Liver (tissue), 10 donors: ENCODE measurements at places on chromosomes 16 and 17. TPM values are rescaled to one million over a fixed set of nuclear protein-coding genes. Genes with fewer than 3 reads are reported as not detected.

TERB1 gene
- total RNA-seq: not detected

MT4 gene
- total RNA-seq: not detected

MYCBPAP gene
- total RNA-seq: 0.25 TPM

PRSS27 gene
- total RNA-seq: 1.5 TPM

GNAO1 gene
- total RNA-seq: 15.1 TPM

KRTAP16-1 gene
- total RNA-seq: not detected

DNA sequence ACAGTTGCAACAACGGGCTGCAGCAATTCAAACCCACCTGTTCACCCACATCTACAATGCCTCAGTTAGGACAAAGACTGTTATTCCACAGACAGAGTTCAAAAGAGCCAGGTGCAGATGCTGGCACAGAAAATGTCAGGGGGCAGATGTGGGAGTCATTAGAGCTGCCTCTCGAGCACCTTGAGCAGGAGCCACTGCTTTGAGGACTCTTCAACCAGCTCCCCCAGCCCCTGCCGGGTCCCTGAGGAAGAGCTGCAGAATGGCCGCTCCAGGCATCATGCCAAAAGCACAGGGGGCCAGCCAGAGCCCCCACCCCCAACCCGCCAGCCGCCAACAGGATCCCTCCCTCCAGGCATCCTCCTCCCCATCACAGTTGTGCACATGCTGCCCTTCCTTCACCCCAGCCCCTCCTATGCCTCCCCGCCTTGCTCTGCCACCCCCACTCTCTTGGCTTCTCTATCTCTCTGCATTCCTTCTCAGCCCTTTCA lies 20.8 kb downstream of the C17orf67 start:
- H3K36me3 ChIP-seq: no peaks in the 10 kb centered on the region
- no peak overlapping the region for H3K4me3 ChIP-seq

DNA sequence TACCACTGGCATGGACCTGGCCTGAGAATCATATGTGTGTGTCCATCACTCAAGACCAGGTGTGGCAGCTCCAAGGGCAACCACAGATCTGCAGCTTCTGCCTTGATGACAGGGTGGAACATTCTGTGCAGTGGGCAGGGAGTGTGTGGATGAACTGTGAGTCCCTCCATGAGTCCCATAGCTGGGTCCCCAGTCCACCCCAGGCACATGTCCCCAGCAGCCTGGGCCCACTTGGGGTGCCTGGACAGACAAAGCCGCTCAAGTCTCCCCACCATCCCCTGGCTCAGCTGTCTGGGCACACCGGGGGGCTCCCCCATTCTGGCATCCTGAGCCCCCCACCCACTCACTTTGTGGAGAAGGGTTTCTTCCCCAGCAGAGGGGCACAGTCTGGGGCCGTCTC lies 4.6 kb upstream of the KRT16 start:
- H3K27me3 ChIP-seq: no peaks in the 10 kb centered on the region
- no peak overlapping the region for H3K27ac ChIP-seq
- H3K36me3 ChIP-seq: no peaks in the 10 kb centered on the region
- no peak for DNase-seq

DNA sequence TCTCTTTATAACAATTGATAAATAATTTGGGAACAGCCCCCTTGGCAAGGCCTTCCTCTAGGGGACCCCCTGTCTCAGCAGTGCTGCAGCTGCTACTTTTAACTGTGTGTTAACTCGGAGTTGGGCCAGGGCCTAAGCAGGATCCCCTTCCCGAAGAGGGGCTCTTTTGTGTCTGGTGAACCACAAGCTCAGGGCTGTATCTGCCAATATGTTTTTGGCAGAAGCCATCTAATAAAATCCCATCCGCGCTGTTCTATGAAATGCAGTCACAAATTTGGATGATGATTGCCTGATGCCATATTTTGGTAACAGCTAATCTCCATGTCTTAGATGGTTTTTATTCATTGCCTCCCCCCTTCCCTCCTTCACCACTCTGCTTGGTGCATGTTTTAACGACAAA lies 267.7 kb downstream of the FTO start:
- no peaks in the 10 kb centered on the region for H3K4me1 ChIP-seq
- DNase-seq: no peak
- no peaks in the 10 kb centered on the region for H3K36me3 ChIP-seq
- H3K27ac ChIP-seq: no peak overlapping the region
- no peaks in the 10 kb centered on the region for H3K27me3 ChIP-seq

DNA sequence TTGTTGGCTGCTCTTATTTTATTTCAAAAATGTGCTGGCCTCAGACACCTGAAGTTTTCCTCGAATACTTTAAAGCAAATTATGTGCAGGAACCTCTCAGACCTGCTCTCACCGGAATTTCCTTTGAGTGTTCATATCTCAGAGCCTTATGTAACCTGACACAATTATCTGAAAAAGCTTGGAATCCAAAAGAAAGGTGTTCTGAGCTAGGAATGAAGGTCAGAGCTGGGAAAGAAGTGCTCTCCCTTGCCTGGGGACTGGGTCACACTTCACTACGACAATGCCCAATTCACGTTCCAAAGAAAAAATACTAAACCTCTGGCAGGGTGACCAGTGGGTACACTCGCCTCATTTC lies 6.7 kb upstream of the HSD11B2 start:
- no peaks in the 10 kb centered on the region for H3K27me3 ChIP-seq
- DNase-seq: no peak
- H3K27ac ChIP-seq: no peak overlapping the region
- H3K4me1 ChIP-seq: peaks cover 12% of the 10 kb centered on the region
- no peak overlapping the region for H3K4me3 ChIP-seq

GRCh38 chr16:77359065-77359502 lies 75.8 kb downstream of the ADAMTS18 start:
- peaks cover 4% of the 10 kb centered on the region for H3K27me3 ChIP-seq
- H3K4me3 ChIP-seq: no peak overlapping the region

GRCh38 chr17:40331743-40332641 lies 23.0 kb downstream of the RARA start:
- DNase-seq: peak; percentile 66
- H3K27me3 ChIP-seq: no peaks in the 10 kb centered on the region
- H3K27ac ChIP-seq: peak overlapping the region; percentile 69
- no peak overlapping the region for H3K4me3 ChIP-seq
- H3K36me3 ChIP-seq: no peaks in the 10 kb centered on the region

- no peak overlapping the region for H3K27ac ChIP-seq
- H3K4me3 ChIP-seq: no peak overlapping the region
- H3K27me3 ChIP-seq: no peaks in the 10 kb centered on the region
- peaks cover 1% of the 10 kb centered on the region for H3K36me3 ChIP-seq
- no peak for DNase-seq
Measured at GRCh38 chr16:19505600-19506303, 16.1 kb downstream of the GDE1 start.

- H3K4me3 ChIP-seq: peak overlapping the region; percentile 74
- H3K27ac ChIP-seq: no peak overlapping the region
- no peak for DNase-seq
- no peaks in the 10 kb centered on the region for H3K36me3 ChIP-seq
- no peaks in the 10 kb centered on the region for H3K27me3 ChIP-seq
Measured at GRCh38 chr16:2884041-2884451, 1.0 kb downstream of the FLYWCH2 start.

DNA sequence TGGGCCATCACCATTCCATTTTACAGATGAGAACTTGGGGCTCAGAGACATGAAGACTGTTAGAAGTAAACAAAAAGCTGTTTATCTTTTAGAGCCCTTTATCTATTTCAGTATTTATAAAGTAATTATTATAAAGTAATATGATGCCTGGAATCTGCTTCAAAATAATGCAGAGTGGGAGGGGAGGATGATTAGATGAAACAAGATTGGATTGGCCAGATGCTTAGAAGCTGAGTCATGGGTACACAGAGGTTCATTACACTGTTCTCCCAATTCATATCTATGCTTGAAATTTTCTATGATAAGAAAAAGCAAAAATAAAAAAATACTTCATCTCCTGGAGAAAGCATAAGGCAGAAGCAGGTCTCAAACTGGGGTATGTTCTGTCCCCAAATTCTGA lies 29.4 kb downstream of the TOM1L2 start:
- DNase-seq: no peak
- H3K36me3 ChIP-seq: no peaks in the 10 kb centered on the region
- no peak overlapping the region for H3K27ac ChIP-seq
- H3K4me3 ChIP-seq: no peak overlapping the region
- no peaks in the 10 kb centered on the region for H3K27me3 ChIP-seq
- no peaks in the 10 kb centered on the region for H3K4me1 ChIP-seq

DNA sequence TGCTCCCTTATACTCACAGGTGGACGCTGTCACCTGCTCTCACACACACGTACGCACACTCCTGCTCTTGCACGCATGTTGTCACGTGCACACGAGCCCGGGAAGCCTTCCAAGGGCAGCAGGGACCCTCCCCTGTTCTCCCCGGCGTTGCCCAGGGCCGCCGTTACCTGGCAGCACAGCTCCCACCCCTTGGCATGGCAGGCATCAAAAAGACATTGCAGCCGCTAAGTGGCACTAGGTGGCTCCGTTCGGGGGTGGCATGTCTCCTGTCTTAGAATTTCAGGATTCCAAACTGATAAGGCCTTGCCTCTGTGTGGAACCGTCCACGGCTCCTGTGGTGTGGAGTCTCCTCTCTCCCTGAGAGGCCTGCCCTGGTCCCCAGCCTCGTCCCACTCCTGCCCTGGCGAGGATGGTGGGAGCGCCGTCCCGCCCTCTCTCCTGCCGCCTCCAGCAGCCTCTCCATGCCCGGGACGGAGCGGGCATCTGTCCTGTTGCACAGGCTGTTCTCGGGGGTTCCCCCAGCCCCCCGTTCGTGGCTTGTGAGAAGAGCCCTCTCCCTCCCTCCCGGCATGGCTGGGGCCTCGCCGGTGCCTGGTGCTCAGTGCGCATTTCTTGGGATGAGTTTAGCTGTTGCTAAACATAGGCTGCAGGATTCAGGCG lies 126.7 kb upstream of the GSE1 start:
- H3K27ac ChIP-seq: no peak overlapping the region
- no peak overlapping the region for H3K4me3 ChIP-seq
- no peaks in the 10 kb centered on the region for H3K36me3 ChIP-seq
- no peak for DNase-seq
- H3K27me3 ChIP-seq: no peaks in the 10 kb centered on the region
- peaks cover 6% of the 10 kb centered on the region for H3K4me1 ChIP-seq

DNA sequence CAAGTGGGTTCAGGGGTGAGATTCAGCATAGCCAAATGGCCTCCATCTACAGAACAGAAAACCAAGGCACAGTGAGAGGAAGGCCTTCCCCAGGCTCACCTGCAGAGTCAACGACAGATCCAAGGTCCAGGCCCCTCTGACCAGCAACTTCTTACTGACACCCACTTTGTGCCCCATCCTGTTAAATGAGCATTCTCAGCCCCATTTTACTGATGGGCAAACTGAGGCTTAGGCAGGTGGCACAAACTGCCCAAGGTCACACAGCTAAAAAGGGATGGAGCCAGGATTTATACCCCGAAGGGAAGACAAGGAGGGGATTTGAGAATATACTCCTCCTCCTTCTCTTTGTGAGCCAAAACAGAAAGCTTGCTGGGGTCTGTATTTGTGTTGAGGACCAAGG lies 9.3 kb downstream of the SBK1 start:
- H3K4me3 ChIP-seq: no peak overlapping the region
- DNase-seq: no peak
- no peak overlapping the region for H3K27ac ChIP-seq
- no peaks in the 10 kb centered on the region for H3K36me3 ChIP-seq
- H3K27me3 ChIP-seq: no peaks in the 10 kb centered on the region
- H3K4me1 ChIP-seq: no peaks in the 10 kb centered on the region

- no peaks in the 10 kb centered on the region for H3K27me3 ChIP-seq
- H3K4me1 ChIP-seq: no peaks in the 10 kb centered on the region
- DNase-seq: no peak
- H3K36me3 ChIP-seq: peaks cover 79% of the 10 kb centered on the region
- no peak overlapping the region for H3K27ac ChIP-seq
Measured at GRCh38 chr17:64531955-64532371, 25.2 kb downstream of the CEP95 start.

DNA sequence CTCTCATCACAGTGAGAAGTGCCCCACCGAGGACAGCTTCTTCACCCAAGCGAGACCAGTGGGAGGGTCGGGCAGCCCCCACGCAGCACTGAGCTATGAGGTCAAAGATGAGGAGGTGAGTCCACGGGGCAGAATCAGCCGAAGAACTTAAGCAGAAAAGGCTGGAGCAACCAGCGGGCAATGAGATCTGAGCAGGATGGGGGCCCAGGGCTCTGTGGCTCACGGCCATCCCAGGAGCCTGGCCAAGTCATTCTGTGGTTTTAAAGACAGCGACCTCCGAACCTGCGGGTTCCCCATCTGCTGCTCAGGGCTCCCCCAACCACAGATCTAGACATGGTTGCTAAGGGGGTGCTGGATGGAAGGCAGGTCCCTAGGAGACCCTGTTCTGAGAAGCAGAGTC lies 202.6 kb downstream of the RBFOX3 start:
- no peak overlapping the region for H3K27ac ChIP-seq
- H3K4me3 ChIP-seq: no peak overlapping the region
- H3K27me3 ChIP-seq: no peaks in the 10 kb centered on the region
- H3K36me3 ChIP-seq: no peaks in the 10 kb centered on the region

GRCh38 chr16:14569213-14569612 lies 60.8 kb downstream of the PARN start:
- H3K4me3 ChIP-seq: no peak overlapping the region
- no peak overlapping the region for H3K27ac ChIP-seq
- H3K36me3 ChIP-seq: no peaks in the 10 kb centered on the region
- H3K4me1 ChIP-seq: peaks cover 5% of the 10 kb centered on the region

- DNase-seq: no peak
Measured at GRCh38 chr16:72179204-72179970, 7.4 kb upstream of the PMFBP1 start.

- H3K27me3 ChIP-seq: peaks cover 7% of the 10 kb centered on the region
- H3K27ac ChIP-seq: no peak overlapping the region
- H3K4me3 ChIP-seq: no peak overlapping the region
Measured at GRCh38 chr17:5942687-5943086, 127.5 kb upstream of the WSCD1 start.

DNA sequence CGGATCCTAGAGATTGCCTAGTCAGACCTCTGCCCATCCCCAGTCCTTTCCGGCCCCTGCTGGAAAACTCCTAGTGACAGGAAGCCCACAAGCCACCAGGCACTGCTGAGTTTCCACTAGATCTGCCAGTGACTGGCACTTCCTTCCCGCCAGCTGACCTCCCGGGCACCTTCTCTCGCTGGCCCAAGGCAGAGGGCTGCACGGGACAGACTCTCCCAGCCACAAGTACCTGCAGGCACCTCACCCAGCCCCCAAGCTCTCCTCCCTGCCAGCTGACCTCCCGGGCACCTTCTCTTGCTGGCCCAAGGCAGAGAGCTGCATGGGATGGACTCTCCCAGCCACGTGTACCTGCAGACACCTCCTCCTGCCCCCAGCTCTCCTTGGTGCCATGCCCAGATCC lies 66.3 kb upstream of the DOC2B start:
- H3K4me3 ChIP-seq: no peak overlapping the region
- H3K27me3 ChIP-seq: no peaks in the 10 kb centered on the region
- no peak overlapping the region for H3K27ac ChIP-seq
- DNase-seq: no peak
- H3K4me1 ChIP-seq: peaks cover 8% of the 10 kb centered on the region
- peaks cover 5% of the 10 kb centered on the region for H3K36me3 ChIP-seq

DNA sequence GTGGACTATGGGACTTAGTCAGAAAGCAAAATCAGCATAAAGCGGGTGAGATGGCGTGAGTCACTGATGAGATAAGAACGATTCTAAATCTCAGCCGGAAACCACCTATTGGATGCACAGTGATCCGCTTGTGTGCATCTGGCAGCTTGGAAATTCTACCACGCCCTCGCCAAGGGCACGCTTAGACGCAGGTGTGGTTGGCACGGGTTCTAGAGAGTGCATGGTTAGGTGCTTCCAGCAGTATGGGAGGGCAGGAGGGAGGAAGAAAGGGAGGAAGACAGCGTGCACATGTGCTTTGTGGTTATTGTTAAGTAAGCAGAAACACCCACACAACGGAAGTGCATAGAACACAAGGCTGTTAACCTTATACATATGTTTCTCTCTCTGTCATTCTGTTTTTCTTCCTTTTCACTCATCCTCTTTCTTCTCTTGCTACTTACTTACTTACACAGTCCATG lies 374.0 kb upstream of the ASIC2 start:
- H3K36me3 ChIP-seq: no peaks in the 10 kb centered on the region
- no peak overlapping the region for H3K4me3 ChIP-seq
- DNase-seq: no peak
